Neural progenitor cell (in vitro differentiated cells): ENCODE measurements at places on chromosomes 7 and 10.

DNA sequence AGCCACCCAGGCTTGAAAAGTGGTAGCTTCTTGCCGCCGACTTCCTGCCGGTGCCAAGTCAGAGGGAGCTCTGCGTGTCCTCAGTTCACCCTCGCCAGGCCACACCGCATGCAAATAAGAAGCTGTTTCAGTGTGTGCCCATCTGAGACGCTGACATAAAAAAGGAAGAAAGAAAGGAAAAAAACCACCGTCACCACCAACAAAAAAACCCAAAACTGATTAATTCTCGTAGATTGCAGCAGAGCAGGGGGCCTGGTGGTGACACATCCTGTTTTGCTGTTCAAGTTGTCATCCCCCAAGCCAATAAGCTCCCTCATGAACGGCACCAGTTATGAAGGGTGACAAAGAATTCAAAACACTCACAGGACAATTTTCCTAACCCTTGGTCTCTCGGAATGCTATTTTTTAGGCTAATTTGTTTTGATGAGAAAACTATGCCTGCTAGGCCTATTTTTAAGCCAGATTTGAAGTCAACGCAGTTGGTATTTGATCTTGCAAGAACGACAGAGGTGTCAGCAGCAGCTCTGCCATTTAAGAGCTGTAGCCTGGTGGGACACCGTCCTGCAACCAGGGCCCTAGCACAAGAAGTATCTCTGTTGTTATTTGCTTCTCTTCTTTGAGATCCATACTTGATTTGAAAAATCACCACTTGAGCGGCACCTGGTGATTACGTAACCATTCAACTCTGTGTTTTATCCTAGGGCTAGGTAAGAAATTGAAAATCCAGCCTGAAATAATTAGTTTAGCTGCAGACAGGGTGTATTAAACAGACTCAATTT, 145.6 kb downstream of the PFKFB3 start:
- no peak for DNase-seq

DNA sequence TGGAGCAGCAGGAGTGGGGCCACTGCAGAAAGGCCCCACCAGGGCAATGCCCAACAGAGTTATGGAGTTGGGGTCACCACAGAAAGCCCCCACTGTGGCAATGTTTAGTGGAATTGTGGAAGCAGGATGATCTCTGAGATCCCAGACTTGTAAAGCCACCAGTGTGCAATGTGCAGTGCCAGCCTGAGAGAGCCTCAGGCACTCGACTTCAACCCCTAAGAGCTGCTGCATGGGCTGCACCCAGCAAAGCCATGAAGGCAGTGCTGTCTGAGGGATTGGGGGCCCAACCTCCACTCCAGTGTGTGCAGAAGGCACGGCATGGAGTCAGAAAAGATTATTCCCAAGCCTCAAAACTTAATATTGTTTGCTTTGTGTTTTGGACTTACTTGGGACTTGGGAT, 20.4 kb downstream of the SAMD9 start:
- DNase-seq: no peak

GRCh38 chr7:5445981-5446594, 22.5 kb upstream of the TNRC18 start:
- DNase-seq: peak; percentile 2

DNA sequence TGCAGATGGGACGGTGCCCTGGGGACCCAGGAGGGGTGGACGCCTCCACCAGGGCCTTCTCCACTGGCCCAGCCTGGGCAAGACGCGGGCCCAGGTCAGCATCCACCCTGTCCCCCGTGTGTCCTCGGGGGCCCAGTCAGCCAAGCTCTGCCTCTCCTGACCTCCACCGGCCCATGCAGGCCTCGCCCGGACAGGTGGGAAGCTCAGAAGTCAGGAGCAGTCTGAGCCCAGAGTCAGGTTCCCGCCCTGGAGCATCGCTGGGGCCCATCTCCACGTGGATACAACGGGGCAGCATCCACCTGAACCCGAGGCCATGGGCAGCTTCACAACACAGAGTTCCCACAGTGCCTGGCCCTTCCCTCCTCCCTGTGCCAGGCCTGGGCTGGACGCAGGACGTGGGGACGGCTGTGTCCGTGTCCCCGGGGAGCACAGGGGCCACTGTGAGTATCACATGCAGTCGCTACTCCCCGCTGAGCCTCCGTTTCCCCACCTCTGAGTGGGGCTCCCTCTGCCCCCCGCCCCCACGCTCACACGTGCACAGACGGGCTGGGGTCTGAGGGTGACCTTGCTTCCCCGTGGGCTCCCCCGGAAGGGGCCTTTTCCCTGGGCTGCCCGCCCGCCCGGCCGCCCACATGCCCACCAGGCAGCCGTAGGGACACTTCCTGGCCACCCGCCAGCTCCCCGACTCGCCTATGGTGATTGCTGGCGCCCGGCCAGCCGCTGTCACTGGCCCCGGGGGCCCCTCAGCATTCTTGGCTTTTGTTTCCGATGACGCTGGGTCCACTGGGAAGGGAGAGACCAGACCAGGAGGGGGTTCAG, 64.3 kb downstream of the PDGFA start:
- no peak for DNase-seq

- DNase-seq: no peak
Observed at GRCh38 chr10:4334871-4335270, 491.1 kb upstream of the AKR1E2 start.

GRCh38 chr7:96311967-96312366, 9.9 kb downstream of the SLC25A13 start:
- no peak for DNase-seq

DNA sequence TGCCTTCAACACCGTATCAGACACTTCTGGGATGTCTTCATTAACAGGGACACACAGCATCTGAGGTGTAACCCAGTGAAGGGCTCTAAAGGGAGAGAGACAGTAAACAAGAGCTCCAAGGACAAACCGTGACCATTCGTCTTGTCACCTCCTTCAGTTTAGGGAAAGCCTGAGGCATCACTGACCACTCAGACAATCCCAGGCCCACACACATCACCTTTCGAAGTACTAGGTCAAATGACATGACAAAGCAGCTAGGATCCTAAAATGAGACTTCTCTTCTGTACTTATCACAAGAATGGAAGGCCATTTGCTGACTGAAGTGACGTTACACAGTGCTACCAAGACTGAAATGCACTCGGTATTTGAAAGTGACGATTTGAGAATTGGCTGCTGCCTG, 200.7 kb upstream of the KCTD7 start:
- DNase-seq: no peak

DNA sequence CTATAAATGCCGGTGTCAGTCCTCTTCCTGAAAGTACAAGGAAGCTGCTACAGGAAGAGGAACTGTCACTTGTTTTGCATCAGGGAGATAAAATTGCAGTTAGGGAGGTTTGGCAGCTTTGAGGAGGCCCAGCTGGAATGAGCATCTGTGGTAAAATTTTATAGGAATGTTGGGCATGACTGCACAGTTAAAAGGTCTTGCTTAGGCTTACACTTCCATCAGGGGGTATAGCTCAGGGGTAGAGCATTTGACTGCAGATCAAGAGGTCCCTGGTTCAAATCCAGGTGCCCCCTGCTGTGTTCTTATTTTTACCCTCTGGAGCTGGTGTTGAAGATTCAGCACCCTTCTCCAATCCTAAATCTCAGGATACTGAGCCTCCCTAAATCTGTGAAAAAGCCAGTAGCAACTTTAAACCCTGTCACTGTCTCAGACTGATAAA, 65.9 kb downstream of the ZNF467 start:
- no peak for DNase-seq

DNA sequence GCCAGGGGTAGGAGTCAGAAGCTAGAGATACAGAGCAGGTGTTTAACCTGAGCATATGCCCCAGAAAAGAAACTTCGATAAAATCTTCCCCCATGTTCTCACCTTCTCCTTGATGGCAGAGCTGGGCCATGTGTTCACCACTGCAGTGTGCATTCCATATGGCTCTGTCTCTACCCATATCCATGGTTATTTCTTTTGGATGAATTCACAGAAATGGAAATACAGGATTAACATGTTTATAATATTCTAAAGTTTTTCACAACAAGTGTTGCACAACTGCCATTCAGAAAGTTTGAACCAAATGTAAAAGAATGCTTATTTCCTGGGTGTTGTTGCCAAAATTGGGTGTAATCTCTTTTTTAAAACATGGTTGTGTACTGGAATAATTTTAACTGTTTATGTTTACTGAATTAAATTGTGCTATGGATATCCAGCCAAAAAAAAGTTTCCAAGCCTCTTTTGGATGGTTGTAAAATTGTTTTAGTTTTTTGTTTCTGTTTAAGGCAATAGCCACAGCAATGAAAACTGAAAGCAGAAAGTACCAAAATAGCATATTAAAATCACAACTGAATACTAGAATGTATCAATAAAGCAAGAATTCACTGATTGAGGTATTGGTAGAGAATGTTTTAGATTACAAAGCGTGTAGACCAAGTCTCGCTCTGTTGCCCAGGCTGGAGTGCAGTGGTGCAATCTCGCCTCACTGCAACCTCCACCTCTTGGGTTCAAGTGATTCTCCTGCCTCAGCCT, 19.9 kb upstream of the CCNY start:
- no peak for DNase-seq

DNA sequence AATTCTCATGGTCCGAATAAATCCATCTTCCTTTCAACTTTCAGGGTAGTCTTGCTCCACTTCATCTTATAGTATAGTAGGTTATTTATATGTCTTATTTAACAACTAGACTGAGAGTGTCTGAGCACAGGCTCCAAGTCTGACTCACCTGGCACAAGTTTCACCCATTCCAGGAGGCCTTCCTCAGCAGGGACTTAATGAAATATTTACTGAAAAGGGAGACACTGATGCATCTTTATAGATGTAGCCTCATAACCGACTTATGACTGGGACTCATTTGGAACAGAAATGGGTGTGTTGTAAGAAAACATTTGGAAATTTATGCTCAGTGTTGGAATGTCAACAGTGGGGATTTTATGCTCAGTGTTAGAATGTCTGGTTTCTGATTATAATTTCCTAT, 59.9 kb downstream of the CH25H start:
- no peak for DNase-seq

GRCh38 chr10:29634764-29635625, at the start of gene SVIL:
Gene SVIL (minus strand): TSS chr10:29634971. CDS start chr10:29555058, 79,913 bp downstream.
- DNase-seq: peak; percentile 32

DNA sequence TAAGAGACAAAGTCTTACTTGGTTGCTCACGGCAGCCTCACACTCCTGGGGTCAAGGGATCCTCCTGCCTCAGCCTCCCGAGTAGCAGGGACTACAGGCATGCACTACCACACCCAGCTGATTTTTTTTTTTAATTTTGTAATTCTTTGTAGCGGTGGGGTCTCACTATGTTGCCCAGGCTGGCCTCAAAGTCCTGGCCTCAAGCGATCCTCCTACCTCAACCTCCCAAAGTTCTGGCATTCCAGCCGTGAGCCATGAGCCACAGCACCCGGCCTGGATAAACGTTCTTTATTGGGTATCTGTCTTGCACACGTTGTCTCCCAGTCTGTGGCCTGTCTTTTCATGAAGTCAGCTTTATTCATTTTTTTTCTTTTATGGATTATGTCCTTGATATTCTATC, 636.1 kb upstream of the FOXK1 start:
- DNase-seq: no peak

DNA sequence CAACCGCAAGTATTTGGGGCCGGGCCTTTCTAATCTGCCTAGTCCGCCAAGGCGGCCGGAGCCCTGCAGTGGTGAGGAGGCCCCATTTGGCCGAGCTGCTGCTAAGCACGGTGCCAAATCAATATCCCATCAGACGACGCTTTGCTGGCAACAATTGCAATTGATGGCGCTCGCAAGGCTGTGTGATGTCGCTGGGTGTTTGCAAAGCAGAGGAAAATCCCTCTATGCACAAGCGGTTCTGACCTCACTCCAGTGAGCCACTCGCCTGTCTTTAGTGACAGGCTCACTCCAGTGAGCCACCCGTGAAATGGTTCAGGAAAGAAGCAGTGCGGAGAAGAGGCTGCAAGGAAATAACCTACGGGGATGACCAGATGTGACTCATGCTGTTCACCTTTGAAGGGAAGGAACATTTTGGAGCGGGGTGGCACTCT, 18.3 kb upstream of the PDE1C start:
- peak; percentile 30 for DNase-seq

DNA sequence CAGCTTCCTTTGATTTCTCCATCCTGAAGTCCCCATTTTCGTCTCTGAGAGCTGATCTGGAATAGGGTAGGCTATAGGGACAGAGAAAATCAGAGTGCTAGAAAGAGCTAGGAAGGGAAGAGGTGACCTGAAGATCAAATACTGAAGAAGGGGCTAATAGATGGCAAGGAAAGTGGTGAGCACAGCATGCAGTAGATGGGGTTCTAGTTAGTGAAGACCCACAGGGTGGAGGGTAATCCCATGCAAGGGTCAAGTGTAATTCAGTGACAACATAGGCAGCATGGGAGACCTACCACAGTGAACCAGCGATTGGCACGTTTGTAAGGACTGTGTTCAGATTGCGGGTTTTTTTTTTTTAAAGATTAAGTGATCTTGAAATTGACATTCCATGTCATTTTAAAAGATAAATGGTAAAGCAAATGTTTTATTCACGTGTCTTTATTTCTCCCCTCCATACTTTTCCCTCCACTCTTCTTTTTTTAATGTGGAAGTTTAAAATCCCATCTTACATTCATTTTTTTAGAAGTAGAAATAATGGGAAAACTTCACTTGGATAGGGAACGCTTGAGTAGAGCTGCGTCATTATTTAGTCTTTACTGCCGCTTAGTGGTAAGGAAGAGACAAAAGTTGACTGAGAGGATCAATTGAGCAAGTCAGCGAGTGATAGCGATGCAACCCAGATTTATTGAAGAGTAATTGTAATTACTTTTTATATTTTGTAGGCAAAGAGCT, 21.0 kb upstream of the ABI1 start:
- peak; percentile 74 for DNase-seq

DNA sequence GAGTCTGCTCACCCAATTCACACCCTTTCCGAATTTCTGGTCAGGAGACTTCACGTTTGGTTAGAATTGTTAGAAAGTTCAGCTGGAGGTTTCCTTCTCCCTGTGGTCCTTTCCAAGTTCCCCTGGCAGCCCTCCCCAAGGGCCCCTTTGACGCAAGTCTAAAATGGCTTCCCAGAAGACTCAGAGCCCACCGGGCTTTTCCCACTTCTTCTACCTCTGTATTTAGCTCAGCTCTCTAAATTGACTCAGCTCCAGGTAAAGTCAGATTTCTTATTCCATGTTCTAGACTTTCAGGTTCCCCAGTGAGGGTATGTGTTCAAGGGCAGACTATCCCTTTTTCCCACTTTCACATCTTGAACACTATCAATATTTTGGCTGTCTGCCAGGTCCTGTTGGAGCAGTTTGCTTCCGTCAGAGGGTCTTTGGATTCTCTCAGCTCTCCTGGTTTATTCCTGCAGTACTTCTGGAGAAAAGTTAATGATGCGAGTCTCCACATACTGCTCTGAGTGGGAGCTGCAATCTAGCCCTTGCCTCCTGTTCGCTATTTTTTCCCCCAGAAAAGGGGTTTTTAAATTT, 53.1 kb upstream of the ZNF273 start:
- DNase-seq: no peak

DNA sequence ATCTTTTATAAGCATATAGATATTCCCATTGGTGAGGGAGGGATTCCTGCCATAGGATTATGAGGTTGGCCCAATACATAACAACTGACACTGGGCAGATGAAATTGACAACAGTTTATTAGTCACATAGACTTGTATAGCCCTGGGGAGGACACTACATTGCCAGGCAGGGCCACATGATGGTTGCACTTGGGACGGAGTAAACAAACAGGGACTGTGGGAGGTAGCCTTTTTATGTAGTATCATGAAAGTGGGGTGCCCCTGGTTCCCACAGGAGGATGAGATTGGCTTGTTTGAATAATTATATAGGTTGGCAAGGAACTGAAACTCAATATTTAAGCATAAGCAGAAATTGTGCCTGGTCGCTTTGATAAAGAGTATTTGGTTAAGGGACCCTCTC, 23.5 kb downstream of the TRIM24 start:
- DNase-seq: no peak
